ENCODE measurements at places on chromosomes 13 and 19. TPM values are rescaled to one million over a fixed set of nuclear protein-coding genes. Genes with fewer than 3 reads are reported as not detected.
A peak's percentile ranks its signal among the peaks of the same experiment; 100 is the strongest.

GRCh38 chr13:109381546-109382180 lies 404.7 kb downstream of the IRS2 start:
- H3K27me3 ChIP-seq: no peaks in the 10 kb centered on the region
- H3K27ac ChIP-seq: peak overlapping the region; percentile 85
- no peak overlapping the region for H3K4me3 ChIP-seq
- H3K36me3 ChIP-seq: no peaks in the 10 kb centered on the region

GRCh38 chr19:6236310-6237291 lies 43.2 kb downstream of the MLLT1 start:
- H3K27ac ChIP-seq: no peak overlapping the region
- no peaks in the 10 kb centered on the region for H3K27me3 ChIP-seq
- peaks cover 56% of the 10 kb centered on the region for H3K4me1 ChIP-seq
- no peak overlapping the region for H3K4me3 ChIP-seq
- peaks cover 2% of the 10 kb centered on the region for H3K36me3 ChIP-seq
- peak; percentile 83 for DNase-seq

SYNGR4 gene
- total RNA-seq: not detected

DNA sequence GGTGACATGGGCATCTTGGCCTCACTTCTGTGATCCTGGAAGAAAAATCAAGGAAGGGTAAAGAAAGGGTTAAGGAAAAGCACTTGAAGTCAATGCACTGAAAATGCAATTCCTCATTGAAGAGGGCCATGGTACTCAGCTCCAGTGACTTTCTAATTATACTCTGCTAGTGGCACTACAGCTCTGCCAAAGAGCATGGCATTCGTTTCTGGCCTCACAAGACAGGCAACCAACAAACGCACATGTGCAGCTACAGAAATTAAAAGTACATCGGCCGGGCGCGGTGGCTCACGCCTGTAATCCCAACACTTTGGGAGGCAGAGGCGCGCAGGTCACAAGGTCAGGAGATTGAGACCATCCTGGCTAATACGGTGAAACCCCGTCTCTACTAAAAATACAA lies 21.8 kb downstream of the SACS start:
- H3K27ac ChIP-seq: no peak overlapping the region
- peaks cover 10% of the 10 kb centered on the region for H3K4me1 ChIP-seq
- no peak for DNase-seq
- H3K36me3 ChIP-seq: peaks cover 17% of the 10 kb centered on the region
- H3K4me3 ChIP-seq: no peak overlapping the region
